Hippocampal formation (tissue), 2 donors: ENCODE measurements at places on chromosomes 1 and 21.

DNA sequence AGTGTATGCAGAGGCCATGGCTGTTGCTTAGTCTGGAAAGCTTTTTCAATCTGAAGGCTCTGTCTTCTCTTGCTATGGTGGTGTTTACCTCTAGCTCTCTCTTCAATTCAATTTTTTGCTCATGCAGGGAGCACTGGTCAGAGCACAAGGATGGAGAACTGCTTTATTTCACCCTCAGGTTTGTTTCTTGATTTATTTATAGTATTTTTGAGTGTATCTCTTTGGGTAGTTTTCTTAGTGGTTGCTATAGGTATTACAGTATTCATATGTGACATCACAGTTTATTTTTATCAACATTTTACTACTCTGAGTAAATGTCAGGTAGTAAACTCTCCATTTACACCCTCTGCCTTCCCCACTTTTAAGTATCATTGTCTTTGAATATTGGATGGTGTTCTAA is 147.9 kb downstream of the RASAL2 start:
- no peak for DNase-seq

- DNase-seq = no peak
These were observed 307.0 kb upstream of the PROX1 start for GRCh38 chr1:213680677-213681325.

DNA sequence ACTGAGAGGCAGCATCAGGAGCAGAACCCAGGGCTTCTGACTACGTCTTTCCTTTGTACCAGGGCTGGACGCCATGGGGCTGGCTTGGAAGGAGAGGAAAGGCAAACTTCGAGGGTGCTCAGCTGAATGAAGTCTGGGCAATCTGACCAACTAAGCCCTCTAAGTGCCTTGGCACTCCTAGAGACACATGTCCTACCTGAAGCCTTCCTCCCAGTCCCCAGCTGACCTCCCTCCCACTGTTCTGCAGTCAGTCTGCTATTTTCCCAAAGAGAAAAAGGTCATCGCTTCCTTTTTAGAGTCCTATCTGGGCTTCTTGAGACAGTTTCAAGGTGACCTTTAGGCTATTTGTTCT is 5.2 kb downstream of the SLC9A1 start:
- no peak for DNase-seq

DNA sequence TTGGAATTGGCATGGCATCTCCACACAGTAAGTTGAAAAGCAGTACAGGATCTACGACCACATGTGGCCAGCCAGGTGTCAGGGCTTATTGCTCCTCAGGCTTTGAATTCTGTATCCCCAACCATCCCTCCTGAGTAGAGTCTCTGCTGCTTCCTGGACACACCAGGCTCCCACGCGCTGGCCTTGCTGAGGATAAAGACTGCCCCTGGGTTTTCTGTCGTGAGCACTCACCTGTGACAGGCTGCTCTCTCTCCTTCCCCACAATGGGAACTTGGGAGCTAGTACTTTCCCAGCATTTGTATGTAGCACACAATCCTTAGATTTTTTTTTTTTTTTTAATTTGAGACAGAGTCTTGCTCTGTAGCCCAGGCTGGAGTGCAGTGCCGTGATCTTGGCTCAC is 33.6 kb downstream of the PBX1 start:
- DNase-seq = no peak

GRCh38 chr1:230768903-230769570 is 21.8 kb downstream of the CAPN9 start:
- no peak for DNase-seq

DNA sequence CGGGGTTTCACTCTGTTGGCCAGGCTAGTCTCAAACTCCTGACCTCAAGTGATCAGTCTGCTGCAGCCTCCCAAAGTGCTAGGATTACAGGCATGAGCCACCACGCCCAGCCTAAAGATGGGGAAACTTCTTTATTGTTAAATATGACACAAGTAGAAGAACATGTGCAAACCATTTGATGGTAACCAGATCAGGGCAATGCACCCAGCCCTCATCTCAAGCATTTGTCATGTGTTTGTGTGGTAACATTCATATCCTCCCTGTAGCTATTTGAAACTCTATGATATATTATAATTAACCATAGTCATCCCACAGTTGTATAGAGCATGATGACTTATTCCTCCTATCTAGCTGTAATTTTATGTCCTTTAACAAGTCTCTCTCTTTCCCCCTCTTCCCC is 119.5 kb upstream of the TMPRSS2 start:
- no peak for DNase-seq

GRCh38 chr1:8388732-8389562 is 71.0 kb downstream of the SLC45A1 start:
- DNase-seq = no peak

DNA sequence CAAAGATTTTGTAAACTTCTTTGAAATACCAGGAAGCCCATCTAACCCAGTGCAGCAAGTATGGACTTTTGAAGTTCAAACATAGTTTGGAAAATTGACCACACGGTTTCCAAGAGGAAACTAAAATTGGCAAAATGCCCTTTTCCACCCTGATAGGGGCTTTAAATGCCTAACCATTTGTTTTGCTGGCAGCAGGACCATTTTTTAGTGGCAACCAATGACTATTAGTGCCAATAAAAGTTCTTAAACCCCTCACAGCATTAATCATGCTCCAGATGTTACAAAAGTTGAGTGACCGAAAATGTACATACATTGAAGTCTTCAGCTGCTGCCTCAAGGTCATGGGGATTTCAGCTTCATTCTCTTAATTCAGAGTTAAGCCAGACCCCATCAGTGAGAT is 46.4 kb upstream of the ENAH start:
- no peak for DNase-seq

GRCh38 chr1:228488125-228488817 is 1.1 kb downstream of the RNF187 start:
- DNase-seq = no peak

DNA sequence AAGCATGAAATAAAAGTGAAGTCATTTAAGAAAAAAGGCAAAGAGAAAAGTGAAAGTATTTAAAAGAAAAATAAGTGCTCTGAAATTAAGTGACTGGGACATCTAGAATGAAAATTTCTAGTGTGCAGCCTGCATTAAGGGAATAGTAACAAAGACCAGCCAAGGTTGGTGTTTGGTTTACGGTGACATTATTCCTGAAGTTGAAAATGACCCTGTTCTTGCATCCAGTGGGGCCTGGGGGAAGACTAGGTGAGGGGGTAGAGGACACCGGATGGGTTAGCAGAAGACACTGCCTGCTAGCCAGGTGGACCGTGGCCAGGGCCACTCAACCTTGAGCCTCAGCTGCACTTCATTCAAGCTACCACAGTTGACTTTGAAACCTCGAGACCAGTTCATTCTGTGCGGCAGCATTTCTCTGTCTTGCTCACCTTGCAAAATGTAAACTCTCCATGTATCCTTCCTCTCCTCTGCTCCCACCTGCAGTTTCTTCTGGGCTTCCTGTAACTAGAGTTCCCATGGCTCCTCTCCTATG is 14.3 kb upstream of the KCNK1 start:
- no peak for DNase-seq

DNA sequence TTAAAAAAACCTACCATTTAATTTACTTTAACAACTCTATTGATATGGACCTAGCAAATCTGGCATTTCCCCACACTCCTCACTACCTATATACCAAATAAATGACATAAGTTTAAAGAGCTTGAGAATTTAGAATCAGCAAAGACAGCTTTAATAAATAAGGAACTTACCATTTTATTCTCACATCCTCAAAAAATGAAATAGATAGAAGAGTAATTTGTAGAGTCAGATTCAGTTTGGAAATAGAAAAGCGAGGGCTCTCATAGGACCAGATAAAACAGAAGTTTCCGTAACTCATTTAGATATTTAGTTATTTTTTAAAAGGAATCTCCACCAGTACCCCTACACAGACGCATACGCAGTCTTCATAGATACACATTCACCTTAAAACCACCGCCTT is 117.9 kb downstream of the RGS2 start:
- DNase-seq = no peak

DNA sequence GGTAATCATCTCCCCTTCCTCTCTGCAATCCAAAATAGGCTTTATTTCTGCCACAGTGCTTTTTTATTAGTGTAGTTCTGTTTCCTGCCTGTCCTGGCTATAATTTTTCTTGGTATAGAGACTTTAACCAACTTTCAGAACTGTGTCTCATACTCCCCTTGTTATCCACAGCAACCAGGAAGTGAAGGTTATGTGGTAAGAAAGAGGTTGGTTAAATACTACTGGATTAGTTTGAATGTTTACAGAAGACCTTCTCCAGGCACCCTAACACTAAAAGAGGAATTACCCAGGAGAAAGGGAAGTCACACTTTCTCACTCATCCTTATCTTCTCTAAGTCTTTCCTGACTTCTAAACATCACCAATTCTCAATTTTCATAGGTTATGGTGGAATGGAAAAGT is 17.8 kb upstream of the TNFSF4 start:
- DNase-seq = no peak

GRCh38 chr1:12090326-12090725 is 27.2 kb downstream of the TNFRSF8 start:
- no peak for DNase-seq

DNA sequence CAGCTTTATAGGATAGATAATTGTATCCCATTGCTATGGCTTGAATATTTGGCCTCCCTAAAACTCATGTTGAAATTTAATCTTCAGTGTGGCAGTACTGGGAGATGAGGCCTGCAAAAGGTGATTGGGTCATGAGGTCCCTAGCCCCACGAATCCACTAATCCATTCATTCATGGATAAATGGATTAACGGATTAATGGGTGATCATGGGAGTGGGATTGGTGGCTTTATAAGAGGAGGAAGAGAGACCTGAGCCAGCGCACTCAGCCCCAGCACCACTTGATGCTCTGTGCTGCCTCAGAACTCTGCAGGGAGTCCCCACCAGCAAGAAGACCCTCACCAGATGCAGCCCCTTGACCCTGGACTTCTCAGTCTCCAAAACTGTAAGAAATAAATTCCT is 32.0 kb downstream of the S100A6 start:
- no peak for DNase-seq

- DNase-seq = no peak
These were observed 18.4 kb upstream of the FRRS1 start for GRCh38 chr1:99784809-99785255.

DNA sequence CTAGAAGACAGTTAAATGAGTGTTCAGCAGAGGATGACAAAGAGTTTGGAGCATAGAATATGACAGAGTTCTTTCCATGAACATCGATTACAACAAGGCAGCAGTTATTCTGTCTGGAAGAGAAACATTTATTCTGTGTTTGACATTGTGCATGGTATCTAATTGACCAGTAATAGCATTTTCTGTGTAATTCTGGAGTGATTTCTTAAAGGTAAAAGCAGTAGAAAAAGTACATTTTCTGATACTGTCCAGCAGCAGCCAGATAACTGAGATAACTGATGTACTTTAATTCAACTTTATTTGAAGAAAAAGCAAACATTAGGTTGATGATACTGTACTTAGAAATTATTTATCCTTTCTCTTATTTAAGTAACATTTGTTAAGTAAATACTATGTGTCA is 497.1 kb downstream of the AGBL4 start:
- DNase-seq = no peak

GRCh38 chr1:116435806-116436610 is 63.0 kb downstream of the ATP1A1 start:
- DNase-seq = no peak

DNA sequence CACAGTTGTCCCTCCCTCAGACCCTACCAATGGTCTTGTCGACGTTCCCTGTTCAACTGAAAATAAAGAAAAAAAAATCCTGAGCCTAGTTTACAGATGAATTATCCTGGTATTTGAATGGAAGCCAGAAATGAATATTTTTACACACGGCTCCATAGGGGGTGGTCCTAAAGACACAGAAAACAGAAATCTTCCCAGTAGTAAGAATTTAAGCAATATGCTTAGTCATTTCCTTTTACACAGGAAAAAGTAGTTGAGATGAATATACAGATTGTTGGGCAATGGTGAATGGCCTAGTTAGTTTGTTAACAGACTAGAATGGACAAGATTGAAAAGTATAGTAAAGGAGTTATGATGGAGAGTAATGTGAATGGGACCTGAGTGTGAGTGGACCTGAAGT is 67.4 kb downstream of the RGS18 start:
- no peak for DNase-seq

DNA sequence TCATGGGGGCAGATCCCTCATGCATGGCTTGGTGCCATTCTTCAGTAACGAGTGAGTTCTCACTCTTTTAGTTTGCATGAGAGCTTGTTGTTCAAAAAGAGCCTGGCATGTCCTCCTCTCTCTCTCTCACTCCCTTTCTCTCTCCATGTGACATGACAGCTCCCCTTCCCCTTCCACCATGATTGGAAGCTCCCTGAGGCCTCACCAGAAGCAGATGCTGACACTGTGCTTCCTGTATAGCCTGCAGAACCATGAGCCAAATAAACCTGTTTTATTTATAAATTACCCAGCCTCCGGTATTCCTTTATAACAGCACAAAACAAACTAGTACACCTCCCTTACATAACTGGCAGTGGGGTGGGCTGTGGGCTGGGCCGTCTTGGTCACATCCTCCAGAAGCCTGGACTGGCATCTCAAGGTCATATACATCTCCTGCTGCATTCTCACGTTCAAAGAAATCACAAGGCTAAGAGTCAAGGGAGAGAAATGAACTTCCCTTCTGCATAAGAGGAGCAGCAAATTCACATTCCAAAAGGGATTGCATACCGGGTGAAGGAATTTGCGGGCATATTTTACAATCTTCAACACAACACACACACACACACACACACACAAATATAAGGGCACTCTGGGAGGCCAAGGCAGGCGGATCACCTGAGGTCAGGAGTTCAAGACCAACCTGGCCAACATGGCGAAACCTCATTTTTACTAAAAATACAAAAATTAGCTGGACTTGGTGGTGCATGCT is 2.3 kb upstream of the CCSAP start:
- DNase-seq = no peak

GRCh38 chr1:240500647-240501046 is 111.3 kb downstream of the GREM2 start:
- DNase-seq = no peak

DNA sequence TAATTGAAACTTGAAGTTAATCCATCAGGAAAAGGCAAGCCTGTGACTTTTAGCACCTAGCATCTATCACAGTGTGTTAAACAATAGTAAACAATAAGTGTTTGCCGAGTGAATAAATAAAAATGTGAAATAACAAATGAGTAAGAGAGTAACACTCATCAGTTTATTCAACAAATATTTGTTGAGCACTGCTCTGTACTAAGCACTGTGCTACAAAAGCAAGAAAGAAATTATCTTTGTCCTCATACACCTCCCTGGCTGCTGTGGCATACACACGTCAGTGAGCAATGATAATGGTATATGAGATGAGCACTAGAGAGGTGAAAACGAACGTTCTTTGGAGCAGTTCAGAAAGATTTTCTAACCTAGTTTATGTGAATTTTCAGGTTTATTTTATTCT is 295.0 kb upstream of the LRRC7 start:
- no peak for DNase-seq

DNA sequence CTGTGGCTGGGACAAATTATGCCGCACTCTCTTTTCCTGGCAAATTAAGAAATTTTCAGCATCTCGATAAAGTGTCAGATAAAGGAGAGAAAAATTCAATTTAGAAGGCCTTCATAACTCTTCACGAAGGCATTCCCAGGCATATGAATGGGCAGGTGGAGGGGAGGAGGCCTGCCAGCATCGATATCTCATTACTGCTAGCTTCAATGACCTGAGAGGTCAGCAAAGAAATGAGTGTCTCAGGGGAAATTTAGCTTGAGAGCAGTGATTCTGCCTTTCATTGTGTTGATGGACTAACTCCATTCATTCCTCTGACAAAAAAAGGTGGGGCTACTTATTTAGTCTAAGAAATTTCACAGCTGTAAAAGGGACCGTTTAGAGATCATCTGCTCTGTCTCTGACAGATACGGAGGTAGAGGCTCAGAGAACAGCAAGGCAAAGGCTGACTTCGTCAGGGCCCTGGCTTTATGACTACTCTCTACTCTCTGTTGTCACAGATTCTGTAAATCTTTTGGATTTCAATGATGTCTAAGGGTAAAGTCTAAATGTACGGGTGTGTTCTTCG is 212.0 kb upstream of the BEND5 start:
- no peak for DNase-seq
